ENCODE measurements at places on chromosomes 7 and 10.

DNA sequence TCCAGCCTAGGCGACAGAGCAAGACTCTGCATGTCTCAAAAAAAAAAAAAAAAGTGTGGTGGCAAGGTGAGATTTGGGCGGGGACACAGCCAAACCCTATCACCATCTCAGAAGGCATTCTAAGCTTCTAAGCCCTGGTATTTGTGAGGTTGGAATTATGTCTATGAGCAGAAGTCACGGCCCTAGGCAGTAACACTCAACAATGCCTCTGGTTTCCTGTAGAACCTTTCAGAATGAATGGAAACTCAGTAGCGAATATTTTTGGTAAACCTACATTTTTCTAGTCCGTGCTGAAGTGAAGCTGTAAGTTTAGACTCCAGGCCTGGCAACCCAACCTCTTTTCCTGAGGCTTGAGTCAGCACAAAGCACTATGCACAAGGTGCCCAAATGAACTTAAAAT is 88.3 kb downstream of the FAM107B start:
- no peak for DNase-seq

GRCh38 chr7:5139998-5140397 is 50.0 kb upstream of the WIPI2 start:
- no peak for DNase-seq

GRCh38 chr10:105070952-105071351 is 429.9 kb downstream of the SORCS3 start:
- no peak for DNase-seq

GRCh38 chr7:84060760-84061261 is 133.8 kb downstream of the SEMA3A start:
- DNase-seq: no peak

DNA sequence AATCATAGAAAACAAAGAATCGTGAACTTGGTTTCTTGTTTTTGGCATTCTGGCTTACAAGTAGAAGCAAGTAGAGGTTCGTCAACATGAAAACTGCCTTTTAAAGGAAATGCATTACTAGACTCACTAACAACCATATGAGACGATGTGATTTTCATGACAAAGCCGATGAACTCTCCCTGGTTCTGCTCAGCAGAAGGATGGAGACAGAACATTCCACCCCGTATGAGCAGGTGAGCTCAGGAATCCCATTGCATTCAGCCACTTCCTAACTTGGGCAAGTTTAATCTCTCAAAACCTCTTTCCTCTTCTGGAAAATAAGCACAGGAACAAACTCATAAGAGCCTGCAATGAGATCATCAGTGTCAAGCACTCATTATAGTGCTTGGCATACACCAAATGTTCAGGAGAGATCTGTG is 57.4 kb upstream of the SVIL start:
- no peak for DNase-seq

- no peak for DNase-seq
Observed at GRCh38 chr10:61662794-61663259, at the start of gene CABCOCO1. CABCOCO1 (plus strand) TSS chr10:61662929; CDS start chr10:61662973, 44 bp downstream.

- no peak for DNase-seq
Observed at GRCh38 chr7:143043391-143043790, 8.8 kb upstream of the OR6V1 start.

- no peak for DNase-seq
Observed at GRCh38 chr7:15749631-15750030, 63.1 kb upstream of the MEOX2 start.

DNA sequence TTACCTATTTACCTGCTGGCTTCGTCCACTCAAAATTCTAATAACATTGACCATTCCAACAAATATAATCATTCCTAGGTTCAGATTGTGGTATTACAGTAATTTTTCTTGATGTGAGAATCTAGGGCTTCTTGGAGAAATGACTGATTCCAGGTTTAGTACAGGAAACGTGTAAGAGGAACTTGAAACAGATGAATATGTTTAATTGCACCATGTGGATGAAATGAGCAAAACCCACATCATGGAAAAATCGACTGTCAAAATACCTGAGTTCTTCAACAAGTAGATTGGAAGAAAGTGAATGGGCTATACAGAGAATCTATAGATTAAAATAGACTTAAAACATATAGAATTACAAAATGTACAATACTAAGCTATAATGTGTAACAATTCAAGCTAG is 24.9 kb upstream of the OR9A4 start:
- no peak for DNase-seq

- no peak for DNase-seq
Observed at GRCh38 chr10:35992107-35992506, 350.0 kb upstream of the FZD8 start.

DNA sequence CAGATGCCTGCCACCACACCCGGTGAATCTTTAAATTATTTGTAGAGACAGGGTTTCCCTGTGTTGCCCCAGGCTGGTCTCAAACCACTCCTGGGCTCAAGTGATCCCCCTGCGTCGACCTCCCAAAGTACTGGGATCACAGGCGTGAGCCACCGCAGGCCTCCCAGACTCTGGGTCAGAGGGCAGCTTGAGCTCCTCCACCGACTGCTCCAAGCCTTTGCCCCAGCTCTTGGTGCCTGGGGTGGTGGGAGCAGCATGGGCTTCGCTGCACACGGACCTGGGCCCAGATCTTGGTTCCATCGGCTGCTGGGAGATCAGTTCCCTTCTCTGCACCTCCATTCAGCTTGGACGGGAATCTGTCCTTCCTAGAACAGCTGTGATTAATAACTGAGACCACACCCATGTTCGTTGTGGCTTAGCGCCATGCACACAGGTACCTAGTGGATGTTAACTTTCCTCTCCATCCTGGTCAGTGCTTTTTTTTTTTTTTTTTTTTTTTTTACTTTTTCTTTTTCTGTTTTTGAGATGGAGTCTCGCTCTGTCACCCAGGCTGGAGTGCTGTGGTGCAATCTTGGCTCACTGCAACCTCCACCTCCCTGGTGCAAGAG is 125.3 kb downstream of the CUX1 start:
- no peak for DNase-seq
